ENCODE measurements at places on chromosomes 6 and 20.

DNA sequence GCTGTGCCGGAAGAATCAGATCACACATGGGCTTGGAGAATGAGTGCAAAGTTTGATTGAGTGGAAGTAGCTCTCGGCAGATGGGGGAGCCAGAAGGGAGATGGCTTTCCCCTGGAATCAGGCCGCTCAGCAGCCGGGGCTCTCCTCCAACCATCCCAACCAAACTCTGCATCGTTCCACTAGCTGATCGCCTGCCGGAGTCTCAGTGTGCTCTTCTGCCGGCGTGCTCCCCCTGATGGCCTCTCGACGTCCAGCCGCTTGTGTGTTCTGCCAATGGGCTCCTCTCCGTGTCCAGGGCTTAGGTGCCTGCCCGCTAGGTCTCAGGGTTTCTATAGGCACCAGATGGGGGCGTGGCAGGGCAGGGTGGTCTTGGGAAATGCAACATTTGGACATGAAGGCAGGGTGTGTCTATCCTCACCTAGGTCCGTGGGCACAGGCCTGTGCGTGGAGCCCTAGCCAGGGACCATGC is 4.9 kb upstream of the BIRC7 start:
- H3K4me1 ChIP-seq = peaks cover 5% of the 10 kb centered on the region
- H3K4me3 ChIP-seq = no peak overlapping the region
- H3K36me3 ChIP-seq = no peaks in the 10 kb centered on the region
- H3K27me3 ChIP-seq = peaks cover 29% of the 10 kb centered on the region

DNA sequence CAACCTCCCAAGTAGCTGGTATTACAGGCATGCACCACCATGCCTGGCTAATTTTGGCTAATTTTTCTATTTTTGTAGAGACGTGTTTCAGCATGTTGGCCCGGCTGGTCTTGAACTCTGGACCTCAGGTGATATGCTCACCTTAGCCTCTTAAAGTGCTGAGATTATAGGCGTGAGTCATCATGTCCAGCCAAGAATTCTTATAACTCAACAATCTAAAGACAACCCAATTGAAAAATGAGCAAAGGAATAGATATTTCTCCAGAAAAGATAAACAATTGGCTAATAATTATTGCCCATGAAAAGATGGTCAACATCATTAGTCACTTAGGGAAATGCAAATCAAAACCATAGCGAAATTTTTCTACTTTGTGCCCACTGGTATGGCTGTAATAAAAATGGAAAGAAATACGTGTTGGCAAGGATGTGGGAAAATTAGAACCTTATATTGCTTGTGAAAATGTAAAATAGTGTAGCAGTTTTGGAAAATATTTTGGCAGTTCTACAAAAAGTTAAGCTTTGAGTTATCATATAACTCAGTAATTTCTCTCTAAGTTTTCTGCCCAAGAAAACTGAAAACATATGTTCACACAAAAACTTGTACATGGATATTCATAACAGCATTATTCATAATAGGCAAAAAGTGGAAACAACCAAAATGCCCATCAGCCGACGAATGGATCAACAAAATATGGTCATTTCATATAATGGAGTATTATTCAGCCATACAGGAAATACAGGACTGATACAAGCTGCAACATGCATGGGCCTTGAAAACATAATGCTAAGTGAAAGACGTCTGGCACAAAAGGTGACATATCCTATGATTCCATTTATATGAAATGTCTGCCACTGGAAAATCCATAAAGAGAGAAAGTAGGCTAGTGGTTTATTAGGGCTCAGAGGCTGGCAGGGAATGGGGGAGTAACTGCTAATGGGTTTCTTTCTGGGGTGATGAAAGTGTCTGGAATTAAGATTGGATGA is 87.8 kb downstream of the UTRN start:
- peaks cover 4% of the 10 kb centered on the region for H3K36me3 ChIP-seq
- H3K4me3 ChIP-seq = no peak overlapping the region
- no peaks in the 10 kb centered on the region for H3K27me3 ChIP-seq
- H3K27ac ChIP-seq = no peak overlapping the region

GRCh38 chr20:16111172-16111832 is 461.9 kb downstream of the KIF16B start:
- H3K27me3 ChIP-seq = no peaks in the 10 kb centered on the region
- no peak overlapping the region for H3K27ac ChIP-seq
- H3K4me1 ChIP-seq = no peaks in the 10 kb centered on the region
- no peak overlapping the region for H3K4me3 ChIP-seq

DNA sequence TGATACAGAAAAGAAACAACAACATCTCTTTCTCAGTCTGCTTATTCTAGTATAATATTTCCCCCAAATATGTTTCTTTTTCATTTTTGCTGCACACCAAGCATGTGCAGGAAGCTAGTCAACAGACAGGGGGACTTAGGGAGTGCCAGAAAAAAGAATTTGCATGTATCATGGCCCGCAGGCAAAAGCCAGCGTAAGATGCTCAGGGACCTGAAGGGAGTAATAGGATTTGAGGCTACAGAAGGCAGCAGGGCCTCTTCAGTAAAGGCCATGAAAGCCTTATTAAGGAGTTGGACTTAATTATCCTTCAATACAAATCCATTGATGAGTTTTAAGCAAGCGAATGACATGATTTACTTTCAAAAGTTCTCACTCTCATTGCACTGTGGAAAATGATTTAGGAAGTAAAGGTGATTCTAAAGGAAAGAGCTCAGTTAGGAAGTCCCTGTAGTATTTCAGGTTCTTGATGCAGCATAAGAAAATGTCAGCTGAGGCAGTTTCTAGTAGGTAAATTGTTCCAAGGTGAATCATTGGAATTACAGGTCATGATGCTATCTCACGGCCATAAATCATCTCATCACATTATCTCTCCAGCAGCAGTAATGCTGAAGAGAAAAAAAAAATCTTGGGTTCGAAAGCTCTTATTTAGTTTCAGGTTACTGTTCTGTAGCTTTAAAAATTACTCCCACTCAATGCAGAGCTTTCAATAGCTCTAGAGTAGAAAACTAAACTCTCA is 94.8 kb downstream of the PTCHD4 start:
- no peak overlapping the region for H3K27ac ChIP-seq
- DNase-seq = no peak
- H3K27me3 ChIP-seq = peaks cover 13% of the 10 kb centered on the region
- no peaks in the 10 kb centered on the region for H3K36me3 ChIP-seq
- H3K4me1 ChIP-seq = no peaks in the 10 kb centered on the region

DNA sequence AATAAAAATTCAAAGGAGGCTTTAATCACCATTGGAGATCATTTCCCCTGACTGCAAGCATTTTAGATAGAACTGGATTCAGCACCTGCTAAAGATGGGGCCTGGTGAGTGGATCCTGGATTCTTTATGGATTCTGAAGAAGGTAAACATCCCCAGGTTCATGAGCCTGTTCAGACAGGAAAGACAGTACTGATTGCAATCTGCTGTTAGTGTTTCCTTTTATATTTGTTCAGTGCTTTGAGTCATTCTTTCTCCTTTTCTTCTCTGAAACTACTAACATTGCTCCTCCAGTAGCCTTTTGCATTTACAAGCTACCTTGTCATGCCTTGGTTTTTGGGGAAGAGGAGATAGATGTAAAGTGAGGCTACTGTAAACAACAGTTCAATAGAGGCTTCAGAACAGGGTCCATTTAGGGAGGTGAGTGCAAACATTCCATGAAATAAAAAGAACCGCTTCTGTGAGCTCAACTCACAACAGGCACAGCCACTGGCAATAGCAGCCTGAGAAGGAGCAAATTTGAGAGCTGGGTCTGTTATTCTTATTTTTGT is 66.4 kb upstream of the PRL start:
- H3K36me3 ChIP-seq = no peaks in the 10 kb centered on the region
- no peak overlapping the region for H3K27ac ChIP-seq
- H3K27me3 ChIP-seq = no peaks in the 10 kb centered on the region
- no peaks in the 10 kb centered on the region for H3K4me1 ChIP-seq
- no peak overlapping the region for H3K4me3 ChIP-seq

GRCh38 chr6:109081026-109081425 is 13.6 kb downstream of the SESN1 start:
- no peak overlapping the region for H3K27ac ChIP-seq
- DNase-seq = no peak
- H3K4me3 ChIP-seq = no peak overlapping the region

DNA sequence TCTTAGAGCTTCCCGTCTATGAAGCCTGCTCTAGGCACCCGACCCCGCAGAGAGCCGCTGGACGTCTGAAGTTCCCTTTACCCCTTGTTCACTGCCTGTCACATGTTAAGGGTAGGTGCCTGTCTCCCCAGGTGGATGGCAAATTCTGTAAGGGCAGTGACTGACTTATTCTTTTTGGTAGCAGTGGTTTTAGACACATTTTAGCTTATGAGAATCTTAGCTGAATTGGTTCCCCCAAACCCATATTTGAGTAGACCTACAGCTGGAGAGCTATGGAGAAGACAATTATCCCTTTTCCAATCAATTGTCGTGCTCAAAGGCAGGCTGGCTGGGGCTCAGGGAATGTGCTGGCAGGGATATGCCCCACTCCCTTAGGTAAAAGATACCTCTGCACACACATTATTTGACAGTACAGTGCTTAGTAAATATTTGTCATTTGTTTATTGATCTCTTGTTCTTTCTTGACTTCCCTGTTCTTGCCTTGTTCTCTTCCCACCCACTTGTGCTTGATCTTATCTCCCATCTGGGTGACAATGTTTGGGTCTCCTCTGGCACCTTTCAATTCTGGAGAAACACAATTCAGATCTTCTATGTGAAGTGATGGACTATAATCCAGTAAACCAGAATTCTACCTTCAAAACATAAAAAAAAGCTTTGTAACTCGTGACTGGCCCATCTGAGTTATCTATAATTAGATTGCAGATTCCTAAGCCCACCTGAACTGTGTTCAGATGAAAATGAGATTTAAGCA is 114.3 kb upstream of the SLC2A12 start:
- H3K4me1 ChIP-seq = peaks cover 12% of the 10 kb centered on the region
- peaks cover 18% of the 10 kb centered on the region for H3K36me3 ChIP-seq
- H3K4me3 ChIP-seq = no peak overlapping the region

GRCh38 chr6:151317103-151317994 is 74.0 kb downstream of the ZBTB2 start:
- no peaks in the 10 kb centered on the region for H3K4me1 ChIP-seq
- H3K36me3 ChIP-seq = no peaks in the 10 kb centered on the region
- no peak overlapping the region for H3K4me3 ChIP-seq
- H3K27ac ChIP-seq = no peak overlapping the region

- no peak overlapping the region for H3K27ac ChIP-seq
- H3K4me1 ChIP-seq = no peaks in the 10 kb centered on the region
- H3K4me3 ChIP-seq = no peak overlapping the region
- peaks cover 35% of the 10 kb centered on the region for H3K27me3 ChIP-seq
- no peak for DNase-seq
Measured at GRCh38 chr20:46773680-46774079, 64.2 kb downstream of the SLC2A10 start.

- H3K4me1 ChIP-seq = peaks cover 80% of the 10 kb centered on the region
- no peaks in the 10 kb centered on the region for H3K27me3 ChIP-seq
- H3K27ac ChIP-seq = peak overlapping the region; percentile 80
Measured at GRCh38 chr6:34242252-34243130, 5.8 kb downstream of the HMGA1 start.

- DNase-seq = no peak
- H3K36me3 ChIP-seq = no peaks in the 10 kb centered on the region
- peaks cover 20% of the 10 kb centered on the region for H3K4me1 ChIP-seq
- H3K4me3 ChIP-seq = no peak overlapping the region
Measured at GRCh38 chr6:41502917-41503671, 43.1 kb upstream of the FOXP4 start.

DNA sequence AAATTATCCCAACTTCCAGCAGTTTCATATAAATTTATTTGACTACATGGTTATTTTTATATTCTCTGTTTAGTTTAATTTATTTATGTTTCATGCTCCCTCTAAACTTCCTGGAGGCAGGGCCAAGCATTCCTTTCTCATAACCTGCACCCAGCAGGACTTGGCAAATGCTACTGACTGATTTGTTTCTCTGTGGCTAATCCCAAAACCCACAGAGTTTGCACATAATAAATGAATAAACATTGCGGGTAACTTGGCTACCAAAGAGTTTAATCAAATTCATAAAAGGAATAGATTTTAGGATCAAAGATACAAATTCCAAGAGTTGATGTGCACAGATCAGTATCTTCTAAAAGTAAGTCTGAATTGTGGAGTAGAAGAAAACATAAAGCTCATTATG is 239.5 kb downstream of the SLC35F1 start:
- no peak for DNase-seq
- H3K4me1 ChIP-seq = no peaks in the 10 kb centered on the region
- H3K4me3 ChIP-seq = no peak overlapping the region
- no peaks in the 10 kb centered on the region for H3K36me3 ChIP-seq
- no peak overlapping the region for H3K27ac ChIP-seq

GRCh38 chr20:33674294-33675135 is at the start of gene NECAB3:
NECAB3 (minus strand) TSS chr20:33674428; CDS start chr20:33674352, 76 bp downstream.
- H3K4me1 ChIP-seq = peaks cover 48% of the 10 kb centered on the region
- H3K27ac ChIP-seq = peak within 1 kb of the TSS; percentile 73
- H3K4me3 ChIP-seq = peak within 1 kb of the TSS; percentile 91
- H3K36me3 ChIP-seq = no peaks in the 10 kb centered on the region
- H3K27me3 ChIP-seq = no peaks in the 10 kb centered on the region
- DNase-seq = peak; percentile 67

DNA sequence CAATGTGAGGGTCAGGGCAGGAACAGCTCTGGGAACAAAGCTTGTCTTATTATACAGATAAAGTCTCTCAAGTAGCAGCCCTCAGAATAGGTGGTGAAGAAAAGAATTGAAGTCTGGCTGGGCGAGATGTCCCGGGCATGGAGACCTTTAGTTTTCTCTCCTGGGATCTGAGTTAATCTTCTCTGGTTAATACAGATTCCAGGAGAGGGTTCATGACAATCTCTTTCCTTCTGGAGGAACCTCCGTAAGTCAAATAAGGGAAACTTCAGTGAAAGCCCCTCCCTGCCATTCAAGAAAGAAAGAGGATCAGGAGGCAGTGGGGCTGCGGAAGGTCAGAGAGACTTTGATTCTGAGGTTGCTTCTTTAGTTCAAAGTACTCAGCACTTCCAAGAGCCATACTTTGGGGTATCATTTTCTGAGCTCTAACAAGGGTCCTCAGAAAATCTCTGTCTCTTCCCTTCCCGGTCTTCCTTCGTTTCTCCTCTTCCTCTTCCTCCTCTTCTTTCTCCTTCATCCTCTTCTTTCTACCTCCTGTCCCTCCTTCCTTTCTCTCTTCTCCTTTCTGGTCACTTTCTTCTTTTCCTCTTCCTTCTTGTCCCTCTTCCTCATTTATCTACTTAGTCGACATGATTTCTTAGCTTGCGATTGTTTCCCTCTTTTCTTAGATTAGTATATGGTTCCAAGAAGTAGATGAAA is 4.6 kb upstream of the ZNF184 start:
- H3K27ac ChIP-seq = no peak overlapping the region
- peak overlapping the region; percentile 33 for H3K4me3 ChIP-seq
- peaks cover 24% of the 10 kb centered on the region for H3K4me1 ChIP-seq

DNA sequence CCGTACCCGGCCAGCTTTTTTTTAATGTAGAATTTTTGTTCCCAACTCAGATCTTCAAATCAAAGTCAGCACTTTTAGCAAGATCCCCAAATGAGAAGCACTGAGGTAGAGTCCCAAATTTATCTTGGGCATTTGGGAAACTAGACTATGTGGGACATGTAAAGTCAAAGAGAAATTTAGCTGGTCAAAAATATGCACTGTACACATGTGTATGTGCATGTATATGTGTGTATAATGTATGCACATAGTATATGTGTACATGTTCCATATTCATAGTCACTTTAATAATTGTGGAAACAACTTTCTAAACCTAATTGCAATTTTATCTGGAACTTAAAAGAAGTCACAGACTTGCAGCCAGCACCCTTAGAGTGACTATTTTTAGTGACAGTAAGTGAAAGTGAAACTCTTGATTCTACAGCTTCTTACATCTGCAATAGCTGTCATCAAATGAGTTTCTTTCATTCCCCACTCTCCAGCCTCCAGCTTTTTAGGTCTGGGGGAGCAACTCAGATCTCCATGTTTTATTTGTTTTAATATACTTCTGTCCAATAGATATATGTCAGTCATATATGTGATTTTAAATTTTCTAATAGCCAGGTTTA is 53.6 kb downstream of the CDC40 start:
- no peak for DNase-seq
- no peaks in the 10 kb centered on the region for H3K36me3 ChIP-seq
- peak overlapping the region; percentile 69 for H3K27ac ChIP-seq
- H3K27me3 ChIP-seq = no peaks in the 10 kb centered on the region
- H3K4me3 ChIP-seq = peak overlapping the region; percentile 33
